Neural cell (in vitro differentiated cells): ENCODE measurements at places on chromosomes 6 and 20. TPM values are rescaled to one million over a fixed set of nuclear protein-coding genes. Genes with fewer than 3 reads are reported as not detected.

The SEL1L2 gene
- not detected in 2 replicates for polyA plus RNA-seq

The EPHA7 gene
- 11.2 and 17.4 TPM in 2 replicates for polyA plus RNA-seq

The VIP gene
- polyA plus RNA-seq: 0.63 TPM in 1 of 2 replicates, not detected in the other

The PNPLA1 gene
- polyA plus RNA-seq: 0.26 TPM in 1 of 2 replicates, not detected in the other

The TAAR5 gene
- polyA plus RNA-seq: not detected in 2 replicates

The SLC44A4 gene
- polyA plus RNA-seq: 0.09 and 0.46 TPM in 2 replicates

The C20orf202 gene
- polyA plus RNA-seq: 0.62 and 0.84 TPM in 2 replicates

The CDK19 gene
- polyA plus RNA-seq: 39.0 and 40.7 TPM in 2 replicates

The DEFB110 gene
- not detected in 2 replicates for polyA plus RNA-seq
